Activated T-helper 2 cell treated with anti-CD3 and anti-CD28 coated beads, Interferon-gamma antibody, Interleukin-2, Interleukin-4, amounts not matched to agents 10 μg/mL and 5 μg/mL and 100 μg/mL, durations not matched to agents 14 hours and 24 hours and 36 hours (primary cell): ENCODE measurements at places on chromosomes 4 and X. TPM values are rescaled to one million over a fixed set of nuclear protein-coding genes. Genes with fewer than 3 reads are reported as not detected.

The NEUROG2 gene
- total RNA-seq, result not detected in 2 replicates

The STPG2 gene
- total RNA-seq, result not detected in 2 replicates

The ARHGAP6 gene
- total RNA-seq, result not detected in 2 replicates

DNA sequence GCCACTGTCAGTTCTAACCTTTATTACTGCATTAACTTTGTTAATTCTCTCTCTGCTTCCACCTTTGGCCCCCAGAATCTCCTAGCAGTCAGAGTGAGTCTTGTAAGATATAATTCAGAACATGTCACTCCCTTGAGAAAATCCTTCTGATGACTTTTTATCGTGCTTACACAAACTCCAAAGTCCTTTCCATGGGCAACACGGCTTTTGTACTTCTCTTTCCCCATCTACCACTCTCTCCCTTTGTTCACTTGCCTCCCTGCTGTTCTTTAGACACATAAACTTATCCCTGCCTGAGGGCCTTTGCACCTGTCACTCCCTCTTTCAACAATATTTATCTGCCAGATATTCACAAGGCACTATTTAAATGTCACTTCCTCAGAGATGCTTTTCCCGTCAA is 64.8 kb downstream of the MAOB start:
- H3K27ac ChIP-seq, result no peak overlapping the region
- H3K36me3 ChIP-seq, result peaks cover 8% of the 10 kb centered on the region
- H3K27me3 ChIP-seq, result no peaks in the 10 kb centered on the region
- no peak overlapping the region for H3K4me3 ChIP-seq
- H3K4me1 ChIP-seq, result peaks cover 32% of the 10 kb centered on the region
- DNase-seq, result no peak

DNA sequence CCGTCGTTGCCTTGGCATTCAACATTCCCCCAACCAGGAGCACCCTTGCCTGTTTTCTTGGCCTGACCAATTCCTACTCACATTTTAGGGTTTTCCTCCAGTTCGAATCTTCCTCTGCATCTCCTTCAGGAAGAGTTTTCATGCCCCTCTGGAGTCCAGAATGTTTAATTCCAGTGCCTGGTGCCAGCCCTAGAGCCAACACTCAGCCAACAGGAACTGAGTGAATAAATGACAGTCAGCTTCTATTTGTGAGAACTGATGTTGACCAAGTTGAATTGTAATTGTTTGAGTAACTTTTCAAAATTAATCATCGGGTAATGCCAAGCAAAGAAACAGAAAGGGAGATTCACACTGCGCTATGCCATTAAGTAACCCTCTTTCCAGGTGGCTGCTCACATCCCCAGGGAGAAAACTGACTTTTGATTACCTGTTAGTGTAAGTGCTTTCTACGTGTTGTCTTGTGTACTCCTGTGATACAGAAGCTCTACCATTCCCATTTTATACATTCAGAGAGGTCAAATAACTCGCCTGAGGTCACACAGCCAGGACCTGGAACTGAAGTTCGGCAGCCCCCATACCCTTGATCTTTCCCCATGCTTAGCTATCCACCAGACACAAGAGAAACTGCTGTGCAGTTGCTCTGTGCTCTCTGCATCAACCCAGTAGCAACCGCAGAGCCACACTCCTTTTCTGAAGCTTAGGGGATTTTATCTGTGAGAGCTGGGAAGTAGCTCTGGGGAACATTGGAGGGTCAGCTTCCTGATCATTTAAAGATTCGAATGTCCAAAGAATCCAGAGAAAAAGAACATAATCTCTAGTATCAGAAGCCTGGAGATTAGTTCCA is 19.0 kb upstream of the SLC2A9 start:
- DNase-seq, result no peak
- peaks cover 1% of the 10 kb centered on the region for H3K27me3 ChIP-seq
- H3K4me1 ChIP-seq, result no peaks in the 10 kb centered on the region

- H3K36me3 ChIP-seq, result no peaks in the 10 kb centered on the region
- no peak overlapping the region for H3K27ac ChIP-seq
- no peaks in the 10 kb centered on the region for H3K27me3 ChIP-seq
- DNase-seq, result no peak
- no peak overlapping the region for H3K4me3 ChIP-seq
Measured at GRCh38 chrX:33205321-33205720, 6.0 kb downstream of the DMD start.

GRCh38 chrX:13536551-13536950 is 32.9 kb upstream of the EGFL6 start:
- no peak overlapping the region for H3K27ac ChIP-seq
- no peaks in the 10 kb centered on the region for H3K27me3 ChIP-seq
- no peak overlapping the region for H3K4me3 ChIP-seq
- no peak for DNase-seq
- no peaks in the 10 kb centered on the region for H3K36me3 ChIP-seq
- H3K4me1 ChIP-seq, result no peaks in the 10 kb centered on the region

GRCh38 chrX:47146936-47147859 is 2.2 kb downstream of the RBM10 start:
- H3K4me1 ChIP-seq, result peaks cover 19% of the 10 kb centered on the region
- no peaks in the 10 kb centered on the region for H3K27me3 ChIP-seq
- no peak overlapping the region for H3K27ac ChIP-seq
- H3K36me3 ChIP-seq, result peaks cover 62% of the 10 kb centered on the region
- peak overlapping the region; percentile 33 for H3K4me3 ChIP-seq
- no peak for DNase-seq

- no peak for DNase-seq
- H3K4me3 ChIP-seq, result no peak overlapping the region
- no peak overlapping the region for H3K27ac ChIP-seq
- H3K36me3 ChIP-seq, result no peaks in the 10 kb centered on the region
- no peaks in the 10 kb centered on the region for H3K27me3 ChIP-seq
Measured at GRCh38 chrX:44152852-44153251, 179.7 kb upstream of the NDP start.

DNA sequence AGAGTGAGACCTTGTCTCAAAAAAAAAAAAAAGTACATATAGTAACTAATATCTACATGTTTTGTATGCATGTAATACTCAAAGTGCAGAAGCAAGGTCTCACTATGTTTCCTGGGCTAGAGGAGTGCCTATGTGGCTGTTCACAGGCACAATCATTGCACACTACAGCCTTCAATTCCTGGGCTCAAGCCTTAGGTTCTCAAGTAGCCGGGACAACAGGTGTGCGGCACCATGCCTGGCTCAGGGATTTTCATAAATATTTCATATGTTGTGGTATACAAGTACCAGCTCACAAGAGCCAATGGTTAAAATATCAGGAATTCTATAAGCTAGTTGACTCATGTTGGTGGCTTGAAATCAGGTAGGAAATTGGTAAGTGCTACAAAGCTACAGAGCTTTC is 94.8 kb downstream of the LARP7 start:
- no peak overlapping the region for H3K27ac ChIP-seq
- no peak for DNase-seq
- no peaks in the 10 kb centered on the region for H3K36me3 ChIP-seq
- H3K27me3 ChIP-seq, result no peaks in the 10 kb centered on the region
- no peak overlapping the region for H3K4me3 ChIP-seq
- H3K4me1 ChIP-seq, result peaks cover 10% of the 10 kb centered on the region

- H3K4me1 ChIP-seq, result no peaks in the 10 kb centered on the region
- no peak overlapping the region for H3K4me3 ChIP-seq
- DNase-seq, result peak; percentile 8
- H3K36me3 ChIP-seq, result no peaks in the 10 kb centered on the region
Measured at GRCh38 chrX:11908371-11908770, 150.3 kb downstream of the MSL3 start.

GRCh38 chr4:83019794-83020494 is 9.3 kb upstream of the LIN54 start:
- H3K36me3 ChIP-seq, result no peaks in the 10 kb centered on the region
- H3K27me3 ChIP-seq, result peaks cover 3% of the 10 kb centered on the region
- H3K4me3 ChIP-seq, result no peak overlapping the region
- no peak for DNase-seq

DNA sequence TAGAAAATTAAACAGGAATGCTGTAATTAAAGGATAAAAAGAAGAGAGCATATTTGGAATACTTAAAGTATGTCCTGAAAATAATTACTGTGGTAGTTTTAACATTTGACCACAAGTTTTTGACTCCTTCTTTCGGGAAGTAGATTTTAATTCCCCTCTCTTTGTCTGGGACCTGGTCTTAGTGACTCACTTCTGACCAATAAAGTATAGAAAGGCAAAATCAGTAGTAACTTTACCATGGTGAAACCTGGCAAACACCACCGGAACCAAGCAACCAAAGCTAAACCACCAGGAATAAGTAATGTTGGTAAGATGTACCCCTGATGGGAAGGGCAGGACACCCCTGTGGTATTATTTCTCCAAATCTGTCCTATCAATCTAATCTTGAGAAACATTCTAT is 314.8 kb downstream of the PDHA2 start:
- H3K36me3 ChIP-seq, result no peaks in the 10 kb centered on the region
- no peaks in the 10 kb centered on the region for H3K27me3 ChIP-seq
- no peaks in the 10 kb centered on the region for H3K4me1 ChIP-seq
- no peak overlapping the region for H3K27ac ChIP-seq
- no peak overlapping the region for H3K4me3 ChIP-seq
- DNase-seq, result no peak
